C1 segment of cervical spinal cord (tissue), 14 donors: ENCODE measurements at places on chromosomes 5 and 9.

- no peak for DNase-seq
Measured at GRCh38 chr5:160470437-160471361, 49.0 kb downstream of the PTTG1 start.

DNA sequence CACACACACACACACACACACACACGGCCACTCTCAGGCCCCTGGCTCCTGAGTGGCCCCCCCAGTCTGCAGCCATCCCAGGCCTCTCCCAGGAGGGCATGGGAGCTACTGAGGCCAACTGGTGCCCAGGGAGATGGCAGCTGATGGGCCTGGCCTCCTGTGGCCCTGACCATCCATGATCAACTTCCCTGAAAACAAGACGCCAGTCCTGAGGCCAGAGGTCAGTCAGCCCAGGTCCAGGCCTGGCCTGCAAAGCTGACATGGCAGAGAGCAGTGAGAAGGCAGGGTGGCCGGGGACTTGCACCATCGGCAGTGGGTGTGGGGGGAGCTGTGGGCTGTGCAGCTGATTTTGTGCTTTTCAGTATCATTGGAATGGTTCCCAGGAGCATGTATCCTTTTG lies 47.0 kb downstream of the SARDH start:
- no peak for DNase-seq

DNA sequence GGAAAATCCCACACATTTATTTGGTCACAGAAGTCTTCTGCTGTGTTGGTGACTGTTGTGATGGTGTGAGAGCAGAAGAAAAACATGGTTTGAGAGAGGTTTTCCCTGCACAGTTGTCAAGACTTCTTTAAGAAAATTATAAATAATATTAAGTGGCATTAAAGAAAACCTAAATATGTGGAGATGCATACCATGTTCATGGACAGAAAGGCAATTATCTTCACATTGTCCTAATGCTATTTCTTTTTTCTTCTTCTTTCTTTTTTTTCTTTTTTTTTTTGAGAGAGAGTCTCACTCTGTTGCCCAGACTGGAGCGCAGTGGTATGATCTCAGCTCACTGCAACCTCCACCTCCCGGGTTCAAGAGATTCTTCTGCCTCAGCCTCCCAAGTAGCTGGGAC lies 24.3 kb upstream of the ERGIC1 start:
- no peak for DNase-seq

- DNase-seq = no peak
Measured at GRCh38 chr5:89036704-89037489, 153.9 kb upstream of the MEF2C start.

GRCh38 chr5:123283499-123283898 lies 139.7 kb downstream of the CEP120 start:
- no peak for DNase-seq
